ENCODE measurements at places on chromosomes 12 and 14. TPM values are rescaled to one million over a fixed set of nuclear protein-coding genes. Genes with fewer than 3 reads are reported as not detected.
A peak's percentile ranks its signal among the peaks of the same experiment; 100 is the strongest.

- no peak for DNase-seq
Measured at GRCh38 chr12:113239288-113239771, 18.1 kb downstream of the TPCN1 start.

DNA sequence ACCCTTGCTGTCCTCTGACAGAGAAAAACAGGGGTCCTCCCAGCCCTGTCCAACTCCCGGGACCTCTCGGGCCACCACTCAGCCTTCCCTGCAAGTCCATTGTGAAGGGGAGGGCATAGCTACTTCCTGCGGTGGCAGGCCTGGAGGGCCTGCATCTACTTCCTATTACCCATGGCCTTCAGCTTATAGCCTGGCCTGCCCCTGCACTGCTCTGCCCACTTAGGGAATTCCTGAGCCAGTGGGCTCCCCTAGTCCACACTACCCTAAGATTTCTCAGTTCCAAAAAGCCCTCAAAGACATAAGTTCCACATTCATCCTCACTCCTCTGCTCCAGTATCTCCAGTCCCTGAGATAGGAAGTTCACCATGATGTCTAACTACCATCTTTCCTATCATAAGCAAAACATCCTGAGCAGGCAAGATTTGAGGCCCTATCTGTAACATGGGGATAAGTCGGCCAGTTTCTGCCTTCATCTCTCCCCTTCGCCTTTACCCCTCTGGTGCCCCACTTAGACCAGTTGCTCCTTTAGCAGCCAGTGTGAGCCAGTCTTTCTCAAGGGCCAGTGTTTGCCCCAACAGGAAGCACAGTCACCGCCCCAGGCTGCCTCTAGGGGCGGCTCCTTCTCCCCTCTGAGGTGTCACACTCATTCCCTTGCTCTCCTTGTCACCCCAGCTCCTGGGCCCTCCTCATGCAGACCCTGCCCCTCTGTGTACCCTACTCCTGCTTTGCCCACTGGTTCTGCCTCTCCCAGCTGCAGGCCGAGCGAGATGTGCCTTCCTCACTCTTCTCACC, 10.9 kb downstream of the HDAC7 start:
- DNase-seq, result no peak

The KIF26A gene
- total RNA-seq, result 0.48 TPM

The CMKLR1 gene
- 1.4 TPM for total RNA-seq

The DGKA gene
- total RNA-seq, result 59.4 TPM

GRCh38 chr14:100305324-100306100, 732 bp downstream of the SLC25A29 start:
- DNase-seq, result no peak

DNA sequence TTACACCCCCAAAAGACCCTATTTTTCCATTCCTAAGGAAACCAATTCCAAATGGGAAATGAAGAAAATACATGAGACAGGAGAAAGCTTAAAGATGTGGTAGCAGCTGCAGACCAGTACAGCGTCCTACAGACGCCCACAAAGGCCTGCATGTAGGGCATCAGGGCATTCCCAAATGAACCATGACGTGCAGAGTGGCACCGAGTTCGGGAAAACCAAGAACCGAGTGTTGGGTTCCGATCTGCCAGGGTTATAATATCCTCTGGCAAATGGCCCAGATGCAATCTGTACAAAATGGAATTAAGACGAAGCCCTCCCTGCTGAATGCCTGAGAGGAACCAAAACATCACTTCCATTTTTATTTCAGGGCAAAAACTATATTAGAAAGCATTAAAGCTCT, 34.4 kb upstream of the SELPLG start:
- no peak for DNase-seq

The SLC25A21 gene
- 2.1 TPM for total RNA-seq

GRCh38 chr14:96066976-96067375, 27.8 kb downstream of the C14orf132 start:
- DNase-seq, result no peak

- DNase-seq, result no peak
Measured at GRCh38 chr12:96360550-96360949, 39.7 kb downstream of the CDK17 start.

The IL31 gene
- not detected for total RNA-seq

GRCh38 chr12:16492820-16493797, 112.9 kb downstream of the LMO3 start:
- DNase-seq, result no peak

The FOXN4 gene
- total RNA-seq, result not detected

DNA sequence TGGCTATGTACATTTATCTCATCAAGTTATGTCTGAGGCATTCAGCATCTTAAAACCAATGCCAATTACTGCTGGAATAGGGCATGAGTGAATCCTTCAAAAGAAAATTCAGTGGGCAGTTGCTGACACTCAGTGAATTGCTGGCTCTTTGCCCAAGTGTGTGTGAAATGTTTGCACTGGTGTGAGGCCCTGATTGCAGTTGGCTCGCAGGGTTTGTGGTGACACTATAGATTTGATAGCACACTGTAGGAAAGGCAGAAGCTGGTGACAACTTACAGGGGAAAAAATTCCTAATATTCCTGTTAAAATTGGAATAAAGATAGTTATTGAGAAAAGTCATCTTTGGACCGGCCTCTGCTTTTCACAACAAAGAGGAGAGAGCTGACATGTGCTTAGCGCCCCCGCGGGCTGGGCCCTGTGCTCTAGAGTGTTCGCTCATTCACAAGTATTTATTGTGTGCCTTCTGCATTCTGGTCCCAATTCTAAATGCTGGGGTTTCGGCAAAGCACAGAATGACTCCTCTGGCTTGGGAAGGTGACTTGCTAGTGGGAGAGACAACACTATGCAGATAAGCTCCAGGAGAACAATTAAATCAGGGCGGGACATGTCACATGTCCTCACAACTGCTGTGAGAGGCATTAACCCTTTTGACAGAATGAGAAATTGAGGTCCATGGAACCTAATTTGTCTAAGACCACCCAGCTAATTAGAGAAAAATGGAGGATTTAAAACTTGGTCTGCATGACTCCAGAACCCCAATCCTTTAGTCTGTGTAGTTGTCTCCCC, 418.7 kb downstream of the NPAS3 start:
- DNase-seq, result no peak

DNA sequence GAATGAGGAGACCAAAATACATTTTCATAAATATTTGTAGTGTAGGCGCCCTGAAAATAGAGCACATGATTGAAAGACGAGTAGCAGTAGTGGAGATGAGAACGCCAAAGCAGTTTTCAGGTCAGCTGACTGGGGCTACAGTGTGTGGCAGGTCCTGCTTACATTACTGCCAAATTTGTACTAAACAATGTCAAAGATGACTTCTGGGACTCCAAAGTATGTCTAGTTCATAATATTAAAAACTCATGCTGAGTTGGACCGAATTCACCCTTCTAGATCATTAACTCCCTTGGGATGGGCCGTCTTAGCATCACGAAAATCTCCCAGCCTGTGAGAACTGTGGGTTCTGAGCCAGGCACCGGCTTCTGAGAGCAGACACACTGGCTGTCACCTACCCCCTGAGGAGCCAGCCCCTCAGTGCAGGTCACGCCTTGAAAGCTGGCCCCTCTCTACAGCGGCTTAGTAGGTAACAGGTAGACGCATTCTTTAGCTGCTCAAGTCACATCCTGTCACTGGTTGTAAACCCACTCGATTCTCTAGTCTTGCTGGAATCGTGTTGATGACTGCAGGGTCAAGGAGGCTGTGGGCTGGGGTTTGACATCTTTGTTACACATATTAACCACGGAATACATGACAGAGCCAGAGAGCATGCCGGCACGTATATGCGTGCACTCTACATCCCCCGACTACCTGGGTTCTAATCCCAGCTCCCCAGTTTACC, 210.4 kb downstream of the ETV6 start:
- DNase-seq, result no peak

- no peak for DNase-seq
Measured at GRCh38 chr12:109729371-109729781, 15.8 kb downstream of the FAM222A start.

The STYK1 gene
- 1.1 TPM for total RNA-seq

GRCh38 chr14:42626986-42627385, 1020.3 kb downstream of the LRFN5 start:
- DNase-seq, result no peak

The RAD51B gene
- 7.6 TPM for total RNA-seq

The SCN8A gene
- total RNA-seq, result 3.1 TPM

DNA sequence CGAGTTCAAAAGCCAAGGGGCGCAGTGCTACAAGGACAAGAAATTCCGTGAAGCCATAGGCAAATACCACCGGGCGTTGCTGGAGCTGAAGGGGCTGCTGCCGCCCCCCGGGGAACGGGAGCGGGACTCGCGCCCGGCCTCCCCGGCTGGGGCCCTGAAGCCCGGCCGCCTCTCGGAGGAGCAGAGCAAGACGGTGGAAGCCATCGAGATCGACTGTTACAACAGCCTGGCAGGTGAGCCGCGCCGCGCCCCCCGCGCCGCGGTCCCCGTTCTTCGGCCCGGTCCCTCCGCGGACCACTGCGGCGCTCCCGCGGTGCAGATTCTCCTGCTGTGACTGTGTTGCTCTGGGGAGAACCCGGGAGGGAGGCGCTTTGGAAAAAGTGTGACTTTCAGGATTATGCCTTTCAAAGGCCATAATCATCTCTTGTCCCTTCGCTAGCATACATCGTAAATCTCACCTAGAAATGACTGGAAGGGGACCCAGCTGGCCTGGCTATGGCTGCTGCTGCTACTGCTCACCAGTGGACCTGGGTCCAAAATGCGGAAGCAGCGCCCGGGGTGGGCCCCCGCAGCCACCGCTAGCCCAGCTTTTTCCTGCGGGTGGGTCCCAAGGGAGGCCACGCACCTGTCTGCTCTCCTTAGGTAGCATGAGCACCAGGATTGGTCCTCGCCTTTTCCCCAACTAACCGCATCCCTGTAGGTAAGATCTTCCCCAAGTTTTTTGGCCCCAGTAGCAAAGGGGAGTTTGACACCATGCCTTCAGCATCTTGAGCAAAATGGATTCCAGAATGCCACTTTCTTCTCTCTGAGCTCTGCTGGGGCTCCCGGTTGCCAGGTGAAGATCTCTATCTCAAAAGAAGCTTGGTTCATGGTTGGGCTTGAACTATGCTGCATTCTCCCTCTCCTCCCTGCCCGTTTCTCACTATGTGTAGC, 853 bp downstream of the TTC9 start:
- DNase-seq, result no peak

DNA sequence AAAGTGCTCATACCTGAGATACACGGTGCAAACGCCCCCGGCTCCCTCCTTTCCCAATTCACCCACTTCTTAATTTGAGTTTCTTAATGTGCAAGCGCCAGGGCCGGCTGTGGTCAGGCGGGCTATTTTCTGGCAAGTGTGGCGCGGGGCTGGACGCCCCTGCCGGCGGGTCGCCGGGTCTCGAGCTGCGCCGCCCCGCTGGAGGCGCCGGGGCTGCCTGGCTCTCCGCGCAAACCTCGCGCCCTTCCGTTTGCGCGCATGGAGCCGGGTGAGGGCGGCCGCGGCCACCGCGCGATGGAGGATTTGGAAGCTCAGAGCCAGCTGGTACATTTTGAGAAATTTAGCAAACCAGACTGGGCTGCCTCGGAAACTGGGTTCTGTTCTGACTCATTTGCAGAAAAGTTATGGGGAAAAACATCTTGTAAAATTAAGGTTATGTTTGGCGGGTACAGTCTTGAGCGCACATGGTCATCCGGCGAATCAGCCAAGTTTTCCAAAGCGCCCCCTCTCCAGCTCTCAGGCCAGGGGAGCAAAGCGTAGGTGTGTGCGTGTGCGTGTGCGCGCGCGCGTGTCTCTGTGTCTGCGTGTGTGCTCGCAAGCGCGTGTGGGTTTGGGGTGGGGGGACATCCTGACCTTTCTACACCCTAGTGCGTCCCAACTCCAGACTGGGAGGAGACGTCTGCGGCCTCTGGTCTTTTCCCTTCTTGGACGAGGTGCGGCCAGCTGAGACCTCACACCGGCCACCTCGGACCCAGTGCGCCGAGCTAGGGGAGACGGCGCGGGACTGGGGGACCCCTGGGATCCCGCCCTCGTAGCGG, 6.5 kb upstream of the OTX2 start:
- DNase-seq, result no peak

DNA sequence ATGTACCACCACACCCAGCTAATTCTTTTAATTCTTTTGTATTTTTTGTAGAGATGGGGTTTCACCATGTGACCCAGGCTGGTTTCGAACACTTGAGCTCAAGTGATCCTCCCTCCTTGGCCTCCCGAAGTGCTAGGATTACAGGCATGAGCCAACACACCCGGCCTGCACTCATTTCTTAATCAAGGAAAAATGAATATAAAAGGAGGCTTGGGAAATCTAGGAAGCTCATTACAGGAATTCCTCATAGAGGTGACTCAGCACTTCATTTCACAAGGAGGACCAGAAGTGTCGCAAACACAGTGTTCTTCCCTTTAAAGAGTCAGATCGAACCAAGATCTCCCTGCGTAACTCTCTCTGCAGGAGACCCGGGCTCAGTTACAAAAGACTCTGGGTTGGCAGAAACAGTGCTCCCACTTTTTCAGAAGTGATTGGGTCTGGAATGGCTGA, 30.3 kb downstream of the NFKBIA start:
- peak; percentile 74 for DNase-seq

- no peak for DNase-seq
Measured at GRCh38 chr12:25797386-25797785, 161.1 kb upstream of the RASSF8 start.

- DNase-seq, result no peak
Measured at GRCh38 chr14:71621276-71621675, 311.0 kb upstream of the RGS6 start.

GRCh38 chr12:59491877-59492276, 104.0 kb upstream of the SLC16A7 start:
- DNase-seq, result no peak

DNA sequence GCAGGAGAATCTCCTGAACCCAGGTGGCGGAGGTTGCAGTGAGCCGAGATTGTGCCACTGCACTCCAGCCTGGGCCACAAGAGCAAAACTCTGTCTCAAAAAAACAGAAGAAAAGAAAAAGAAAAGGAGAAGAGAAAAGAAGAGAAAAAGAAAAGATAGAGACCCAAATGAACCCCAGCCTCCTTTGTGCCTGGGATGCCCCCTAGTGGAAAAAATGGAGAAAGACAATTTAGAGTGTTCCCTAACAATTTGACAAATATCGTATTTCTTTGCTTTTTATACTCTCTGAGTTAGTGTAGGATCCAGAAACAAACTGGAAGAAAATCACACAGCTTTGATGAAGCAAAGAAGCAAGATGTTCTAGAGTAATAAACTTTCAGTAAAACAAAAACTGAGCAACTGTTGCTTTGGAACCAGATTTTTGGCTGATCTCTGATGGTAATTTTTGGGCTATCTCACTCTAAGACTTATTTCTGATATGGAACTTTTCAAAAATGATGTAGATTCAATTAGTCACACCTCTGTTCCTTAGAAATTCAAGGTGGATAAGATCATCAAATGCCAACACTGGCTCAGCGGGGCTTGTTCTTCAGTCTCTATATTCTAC, 18.6 kb upstream of the PRKAB1 start:
- DNase-seq, result no peak

Data from kidney epithelial cell (primary cell).